Stimulated activated CD8-positive, alpha-beta memory T cell treated with anti-CD3 and anti-CD28 coated beads, Interleukin-15, amount 100 ng/mL, for 1 hour (primary cell): ENCODE measurements at places on chromosomes 6 and 20.

DNA sequence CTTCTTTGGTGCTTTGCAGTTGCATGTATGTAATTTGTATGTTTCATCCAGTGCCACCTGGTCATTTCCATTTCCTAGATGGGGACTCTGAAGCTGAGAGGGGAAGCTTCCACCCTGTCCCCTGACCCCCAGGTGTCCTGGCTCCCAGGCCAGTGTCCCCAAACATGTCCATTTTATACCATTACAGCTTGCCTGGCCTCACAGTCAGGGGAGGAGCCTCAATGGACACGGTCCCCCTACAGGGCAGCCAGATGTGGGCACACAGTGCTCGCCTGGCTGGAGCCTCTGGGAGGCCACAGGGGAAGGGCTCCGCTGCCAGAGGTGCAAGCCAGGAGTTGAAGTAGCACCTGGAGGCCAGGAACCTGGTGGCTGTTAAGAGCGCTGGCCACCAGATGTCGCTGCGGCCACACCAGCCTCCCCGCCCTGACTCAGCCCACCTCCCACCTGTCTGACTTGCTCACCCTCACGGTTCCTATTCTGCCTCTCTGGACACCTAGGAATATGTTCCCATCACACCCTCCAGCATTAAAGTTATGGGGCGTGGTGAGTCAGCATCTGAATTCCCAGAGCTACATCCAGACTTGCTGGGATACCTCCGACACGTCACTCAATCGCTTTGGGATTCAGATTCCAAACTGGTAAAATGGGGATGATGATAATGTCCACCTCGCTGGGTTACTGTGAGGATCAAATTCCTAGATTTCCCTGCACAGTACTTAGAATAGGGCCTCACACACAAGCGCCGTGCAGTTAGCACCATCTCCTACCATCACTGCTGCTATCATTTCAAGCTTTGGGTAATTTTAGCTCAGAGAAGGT, 107.4 kb downstream of the SULF2 start:
- peak; percentile 24 for DNase-seq

GRCh38 chr6:82419132-82419581, 55.5 kb downstream of the TPBG start:
- DNase-seq, result no peak

- DNase-seq, result peak; percentile 31
Measured at GRCh38 chr6:166381733-166382499, 824 bp downstream of the MPC1 start.

DNA sequence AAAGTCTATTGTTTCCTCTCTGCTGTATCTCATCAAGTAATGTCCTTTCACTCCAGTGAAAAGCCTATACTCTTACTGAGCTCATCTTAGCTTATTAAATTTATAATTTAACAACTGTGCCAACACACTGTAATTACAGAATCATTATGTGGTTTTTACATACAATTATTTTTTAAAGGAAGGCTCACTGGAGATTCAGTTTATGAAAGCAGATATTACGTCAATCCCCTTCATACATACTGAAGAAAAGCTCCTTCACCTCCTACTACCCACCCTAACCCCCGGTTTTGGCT, 28.1 kb downstream of the ARHGAP18 start:
- no peak for DNase-seq

GRCh38 chr20:2780948-2781347, 19.5 kb downstream of the CPXM1 start:
- DNase-seq, result no peak

- no peak for DNase-seq
Measured at GRCh38 chr6:71476371-71476770, 187.8 kb downstream of the OGFRL1 start.

DNA sequence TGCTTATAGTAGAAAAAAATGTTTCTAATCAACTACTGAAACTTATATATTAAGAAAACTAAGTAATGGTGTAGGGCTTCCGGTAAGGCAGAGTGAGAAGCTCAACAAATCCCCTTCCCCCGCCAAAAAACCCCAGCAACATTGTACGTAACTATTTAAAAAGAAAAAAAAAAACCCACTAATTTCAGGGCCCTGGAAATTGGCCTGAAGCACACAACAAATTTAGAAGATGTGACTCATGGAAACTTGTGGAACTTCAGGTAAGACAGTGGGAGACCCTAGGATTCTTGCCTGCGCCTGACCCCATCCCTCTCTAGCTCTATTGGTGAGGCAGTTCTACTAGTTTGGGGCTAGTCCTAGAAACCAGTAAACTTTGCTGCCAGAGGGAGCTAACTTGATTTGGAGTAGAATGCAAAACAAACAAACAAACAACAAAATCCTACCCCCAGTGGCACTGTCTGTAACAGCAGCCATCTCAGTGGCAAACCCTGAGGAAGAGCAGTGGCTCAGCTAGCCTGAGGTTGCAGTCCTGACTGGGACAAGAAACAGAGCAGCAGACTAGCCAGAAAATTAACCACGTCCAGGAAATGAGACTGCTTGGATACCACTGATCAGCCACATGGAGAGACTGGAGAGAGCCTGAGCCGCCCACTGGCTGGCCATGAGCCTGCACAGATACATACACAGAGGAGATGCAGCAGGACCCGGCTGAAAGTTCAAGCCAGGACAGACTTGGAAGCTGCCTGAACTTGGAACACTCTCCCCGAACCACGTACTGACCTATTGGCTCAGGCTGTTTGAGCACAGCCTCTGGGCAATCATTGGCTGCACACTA, 135.1 kb downstream of the TBXT start:
- DNase-seq, result no peak

DNA sequence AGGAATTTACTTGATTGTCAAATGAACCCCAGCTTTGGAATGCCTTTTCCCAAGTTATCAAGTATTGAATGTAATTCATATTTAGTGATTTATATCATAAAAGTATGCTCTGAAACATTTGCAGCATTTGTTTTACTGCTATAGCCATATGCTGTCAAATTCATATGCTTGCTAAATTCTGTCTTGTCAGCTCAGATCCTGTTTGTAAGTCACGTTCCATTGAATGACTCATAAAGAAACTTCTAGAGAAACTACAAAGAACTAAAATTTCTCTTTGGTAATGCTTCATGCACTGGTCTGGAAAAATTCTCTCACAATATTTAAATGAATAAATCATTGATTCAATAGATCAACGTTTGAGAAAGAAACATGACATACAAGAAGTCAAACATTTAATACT, 445.9 kb downstream of the PHF3 start:
- DNase-seq, result no peak

DNA sequence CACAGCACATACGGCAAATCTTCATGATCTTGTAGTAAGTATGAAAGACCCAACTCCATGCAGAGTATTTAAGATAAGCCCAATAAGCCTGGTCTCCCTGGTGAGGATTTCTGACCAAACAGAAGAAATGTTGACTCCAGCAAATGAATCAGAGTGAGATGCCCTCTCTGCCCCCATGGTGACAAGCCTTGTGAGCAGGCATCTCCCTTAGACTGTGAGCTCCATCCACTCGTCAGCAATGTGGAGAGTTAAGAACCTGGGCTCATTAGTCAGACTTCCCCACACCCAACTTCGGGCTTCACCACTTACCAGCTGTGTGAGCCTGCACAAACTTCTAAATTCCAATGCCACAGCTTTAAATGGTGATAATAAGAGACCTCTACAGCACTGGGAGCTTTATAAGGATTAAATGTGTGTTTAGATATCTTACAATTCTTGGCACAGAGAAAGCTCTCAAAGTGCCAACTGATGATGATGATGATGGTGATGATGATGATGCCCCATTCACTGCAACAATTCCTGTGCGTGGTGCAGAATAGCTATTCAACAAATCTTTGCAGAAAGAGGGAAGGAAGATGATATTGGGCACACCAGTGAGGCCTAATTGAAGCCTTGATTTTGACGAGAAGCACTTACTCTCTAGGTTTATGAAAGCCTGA, 253.4 kb upstream of the TAB2 start:
- DNase-seq, result no peak

DNA sequence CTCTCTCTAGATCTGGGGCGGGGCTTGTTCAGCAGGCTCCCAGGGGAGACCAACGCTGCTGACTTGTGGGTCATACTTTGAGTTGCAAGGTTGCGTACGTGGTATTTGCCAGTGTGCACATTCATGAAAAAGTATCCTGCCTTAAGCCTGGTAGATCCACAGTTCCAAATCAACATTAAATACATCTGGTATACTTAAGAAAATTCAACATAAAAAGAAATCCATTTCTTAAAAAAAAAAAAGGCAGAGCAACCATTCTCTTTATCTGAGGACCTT, 81.4 kb downstream of the SLC22A3 start:
- DNase-seq, result no peak

GRCh38 chr6:72410769-72411168, 211.1 kb upstream of the KCNQ5 start:
- no peak for DNase-seq

GRCh38 chr20:44752099-44752931, 6.7 kb downstream of the KCNK15 start:
- DNase-seq, result no peak

- no peak for DNase-seq
Measured at GRCh38 chr20:46809706-46810360, 84.8 kb upstream of the EYA2 start.

DNA sequence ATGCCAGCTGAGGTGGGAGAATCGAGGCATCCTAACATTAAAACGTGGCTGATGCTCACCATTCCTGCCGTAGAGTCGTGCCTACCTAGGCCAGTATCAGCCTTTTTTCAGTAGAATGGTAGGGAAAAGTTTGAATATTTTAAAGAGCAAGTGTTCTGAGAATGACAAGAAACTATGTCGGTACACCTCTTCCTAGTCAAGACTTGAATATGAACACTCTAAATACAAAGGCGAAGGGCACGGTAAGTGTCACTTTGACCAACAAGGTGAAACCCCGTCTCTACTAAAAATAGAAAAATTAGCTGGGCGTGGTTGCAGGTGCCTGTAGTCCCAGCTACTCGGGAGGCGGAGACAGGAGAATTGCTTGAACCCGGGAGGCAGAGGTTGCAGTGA, 1.0 kb downstream of the GINM1 start:
- no peak for DNase-seq

DNA sequence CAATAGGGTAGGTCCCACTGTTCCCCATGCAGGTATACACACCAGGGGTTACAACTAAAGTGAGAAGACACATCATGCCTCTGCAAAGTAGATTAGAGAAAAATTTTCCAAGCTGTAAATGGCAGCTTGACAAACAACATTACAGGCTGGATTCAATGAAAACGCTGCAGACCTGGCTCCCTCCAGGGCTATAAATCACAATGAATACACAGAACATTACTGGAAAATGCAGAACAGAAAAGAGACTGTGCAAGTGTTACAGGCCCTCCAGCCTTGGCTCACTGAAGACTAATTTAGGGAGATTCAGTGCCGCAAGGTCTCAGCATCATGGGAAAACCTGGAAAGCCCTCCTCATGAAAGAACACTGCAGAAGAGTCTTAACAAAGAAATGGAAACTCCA, 207.8 kb downstream of the KHDC1L start:
- no peak for DNase-seq

- DNase-seq, result no peak
Measured at GRCh38 chr6:143637691-143638090, 40.1 kb upstream of the PHACTR2 start.

GRCh38 chr6:108952776-108953486, 104.7 kb downstream of the ARMC2 start:
- DNase-seq, result no peak

GRCh38 chr6:149458196-149458595, 26.6 kb downstream of the ZC3H12D start:
- no peak for DNase-seq

- DNase-seq, result no peak
Measured at GRCh38 chr20:46311039-46311650, 2.8 kb upstream of the CDH22 start.

GRCh38 chr6:75220357-75220756, 14.5 kb upstream of the COL12A1 start:
- no peak for DNase-seq

DNA sequence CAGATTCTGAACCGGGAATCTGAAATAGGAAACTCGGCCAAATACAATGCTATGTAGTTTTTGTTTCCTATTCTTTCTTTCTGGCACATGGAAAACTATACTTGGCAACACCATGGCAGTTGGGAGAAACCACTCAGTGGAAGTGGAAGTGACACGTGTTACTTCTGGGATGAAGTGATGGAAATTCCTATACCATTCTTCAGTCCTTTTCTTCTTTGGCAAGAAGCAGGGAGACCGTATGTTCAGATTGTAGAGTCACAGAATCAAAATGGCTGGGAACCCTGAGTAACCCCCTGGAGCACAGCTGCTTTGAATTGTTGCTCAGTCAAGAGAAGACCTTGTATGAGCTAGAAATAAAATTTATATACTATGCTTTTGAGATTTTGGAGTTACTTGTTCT, 18.8 kb upstream of the TINAG start:
- no peak for DNase-seq

DNA sequence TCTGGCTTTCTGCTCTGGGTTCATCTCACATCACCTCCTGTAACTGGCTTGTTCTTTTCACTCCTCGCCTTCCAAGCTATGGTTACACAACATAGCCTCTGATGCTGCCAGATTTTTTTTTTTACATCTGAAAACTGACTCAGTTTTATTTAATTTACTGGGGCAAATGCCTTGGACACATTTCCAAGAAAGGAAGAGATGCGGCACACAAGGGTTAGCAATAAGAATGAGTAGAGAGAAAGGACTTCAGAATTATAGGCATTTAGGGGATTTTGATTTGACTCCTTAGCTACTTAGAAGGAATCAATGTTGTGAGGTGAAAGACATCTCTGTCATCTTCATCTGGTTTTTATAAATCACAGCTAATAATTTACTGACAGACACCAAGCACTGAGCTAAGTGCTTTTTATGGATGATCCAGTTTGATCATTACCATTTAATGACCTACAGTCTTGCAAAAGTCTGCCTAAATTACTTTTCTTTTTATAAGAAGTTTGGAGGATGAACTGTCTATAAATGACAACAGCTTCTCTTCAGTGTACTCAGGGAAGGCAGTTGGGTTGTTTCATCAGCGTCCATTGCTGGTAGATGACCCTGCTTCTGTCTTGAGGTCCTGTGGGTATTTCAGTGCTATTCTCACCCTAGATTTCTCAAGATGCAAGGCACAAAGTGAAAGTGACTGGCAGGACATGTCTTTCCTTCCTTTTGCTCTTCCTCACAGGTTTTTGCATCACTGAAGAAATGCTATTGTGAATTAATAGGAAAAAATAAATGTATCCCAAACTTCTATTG, 31.1 kb downstream of the LAMA4 start:
- no peak for DNase-seq

- DNase-seq, result no peak
Measured at GRCh38 chr6:116326181-116326671, 44.5 kb upstream of the DSE start.

- no peak for DNase-seq
Measured at GRCh38 chr6:20952699-20953474, 418.6 kb downstream of the CDKAL1 start.

DNA sequence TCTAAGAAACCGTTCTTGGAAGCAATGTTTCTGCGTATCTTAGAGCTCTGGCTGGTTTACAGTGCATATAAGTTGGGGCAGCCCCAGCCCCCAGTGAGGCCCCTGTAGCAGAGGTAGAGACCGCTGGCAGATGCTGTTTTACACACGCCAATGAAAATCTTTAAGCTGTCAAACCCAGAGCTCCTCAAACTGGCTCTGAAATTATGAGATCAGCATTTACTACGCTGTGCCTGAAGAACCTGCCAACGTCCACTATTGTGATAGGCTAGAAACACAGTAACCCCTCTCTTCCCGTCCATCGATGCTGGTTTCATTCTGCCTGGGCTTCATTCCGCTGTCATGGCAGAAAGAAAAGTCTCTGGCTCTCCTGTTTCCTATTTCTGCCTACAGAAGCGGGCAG, 160.6 kb downstream of the SMOC2 start:
- no peak for DNase-seq
